ENCODE measurements at places on chromosomes 1 and 21. TPM values are rescaled to one million over a fixed set of nuclear protein-coding genes. Genes with fewer than 3 reads are reported as not detected.
A peak's percentile ranks its signal among the peaks of the same experiment; 100 is the strongest.

Gene DAB1
- 0.77 TPM for total RNA-seq

Gene B3GALT5
- 0.03 TPM for total RNA-seq

Gene DMBX1
- total RNA-seq, result not detected

Gene CFHR4
- not detected for total RNA-seq

- DNase-seq, result no peak
These were observed 16.0 kb downstream of the CHD5 start for GRCh38 chr1:6163973-6164617.

DNA sequence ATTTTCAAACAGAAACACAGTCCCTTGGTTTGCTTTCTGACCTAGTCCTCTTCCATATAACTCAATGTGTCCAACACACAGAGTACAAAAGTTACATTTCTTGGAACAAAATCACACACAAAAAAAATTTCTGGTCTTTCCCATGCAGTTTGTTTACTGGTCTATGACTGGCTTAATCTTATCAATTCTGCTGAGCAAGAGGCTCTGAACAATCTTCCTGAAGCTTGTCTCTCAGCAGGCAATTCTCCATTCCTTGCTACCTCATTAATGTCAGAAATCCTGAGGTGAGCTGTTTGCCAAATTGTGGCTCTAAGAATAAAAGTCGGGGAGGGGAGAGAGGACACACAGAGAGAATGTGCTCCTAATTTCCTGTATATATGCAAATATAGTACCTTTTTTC, 423.6 kb downstream of the HLX start:
- no peak for DNase-seq

DNA sequence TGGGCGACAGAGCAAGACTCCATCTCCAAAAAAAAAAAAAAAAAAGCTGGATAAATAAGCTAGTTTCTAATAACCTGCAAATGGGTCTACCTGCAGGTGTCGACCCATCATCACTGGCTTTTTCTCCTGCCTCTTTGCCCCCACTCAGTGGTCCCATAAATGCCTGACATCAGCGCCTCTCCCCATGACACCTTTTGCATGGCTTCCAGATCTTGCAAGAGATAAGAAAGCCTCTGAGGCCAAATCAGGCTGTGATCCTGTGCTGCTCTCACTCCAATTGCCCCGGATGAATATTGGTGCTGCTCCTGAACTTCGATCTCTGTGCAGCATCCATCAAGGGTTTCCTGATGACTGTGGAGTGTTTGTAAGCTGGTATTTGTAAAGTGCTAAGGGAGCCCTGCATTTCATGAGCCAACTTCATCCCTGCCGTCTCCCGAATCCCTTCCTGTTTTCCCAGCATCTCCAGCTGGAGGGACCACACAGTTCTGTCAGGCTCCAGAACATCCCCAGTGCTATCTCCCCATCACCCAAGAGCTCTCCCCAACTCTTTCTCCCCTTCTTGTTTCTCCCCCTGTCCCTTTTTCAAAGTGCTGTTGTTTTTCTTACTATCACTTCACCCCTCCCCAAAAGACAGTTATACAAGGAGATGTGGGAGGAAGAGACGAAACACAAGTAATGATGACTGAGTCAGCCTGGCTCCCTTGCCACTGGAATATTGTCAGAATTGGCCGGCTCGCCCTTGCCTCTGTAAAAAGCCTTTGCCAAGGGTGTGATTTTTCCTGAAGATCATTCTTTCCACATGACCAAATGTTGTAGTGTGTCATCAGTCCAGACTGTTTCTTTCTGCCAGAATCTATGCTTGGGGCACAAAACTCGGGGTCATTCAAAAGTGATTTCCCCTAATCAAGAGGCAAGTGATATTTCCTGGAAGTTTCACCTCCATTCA, 2.8 kb upstream of the EFHD2 start:
- DNase-seq, result no peak

- no peak for DNase-seq
These were observed 296.1 kb downstream of the PTPRC start for GRCh38 chr1:198934901-198935305.

DNA sequence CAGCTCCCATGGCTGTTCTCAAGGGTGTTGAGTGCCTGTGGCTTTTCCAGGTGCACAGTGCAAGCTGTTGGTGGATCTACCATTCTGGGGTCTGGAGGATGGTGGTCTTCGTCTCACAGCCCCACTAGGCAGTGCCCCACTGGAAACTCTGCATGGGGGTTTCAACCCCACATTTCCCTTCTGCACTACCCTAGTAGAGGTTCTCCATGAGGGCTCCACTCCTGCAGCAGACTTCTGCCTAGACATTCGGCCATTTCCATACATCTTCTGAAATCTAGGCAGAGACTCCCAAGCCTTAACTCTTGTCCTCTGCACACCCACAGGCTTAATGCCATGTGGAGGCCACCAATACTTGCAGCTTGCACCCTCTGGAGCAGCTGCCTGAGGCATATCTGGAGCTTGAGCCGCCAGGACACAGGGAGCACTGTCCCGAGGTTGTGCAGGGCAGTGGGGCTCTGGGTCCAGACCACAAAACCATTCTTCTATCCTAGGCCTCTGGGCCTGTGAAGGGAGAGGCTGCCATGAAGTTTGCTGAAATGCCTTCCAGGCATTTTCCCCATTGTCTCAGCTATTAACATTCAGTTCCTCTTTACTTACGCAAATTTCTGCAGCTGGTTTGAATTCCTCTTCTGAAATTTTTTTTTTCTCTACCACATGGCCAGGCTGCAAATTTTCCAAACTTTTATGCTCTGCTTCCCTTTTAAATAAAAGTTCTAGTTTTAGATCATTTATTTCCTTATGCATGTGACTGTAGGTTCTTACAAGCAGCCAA, 8.8 kb upstream of the CAPN8 start:
- no peak for DNase-seq

DNA sequence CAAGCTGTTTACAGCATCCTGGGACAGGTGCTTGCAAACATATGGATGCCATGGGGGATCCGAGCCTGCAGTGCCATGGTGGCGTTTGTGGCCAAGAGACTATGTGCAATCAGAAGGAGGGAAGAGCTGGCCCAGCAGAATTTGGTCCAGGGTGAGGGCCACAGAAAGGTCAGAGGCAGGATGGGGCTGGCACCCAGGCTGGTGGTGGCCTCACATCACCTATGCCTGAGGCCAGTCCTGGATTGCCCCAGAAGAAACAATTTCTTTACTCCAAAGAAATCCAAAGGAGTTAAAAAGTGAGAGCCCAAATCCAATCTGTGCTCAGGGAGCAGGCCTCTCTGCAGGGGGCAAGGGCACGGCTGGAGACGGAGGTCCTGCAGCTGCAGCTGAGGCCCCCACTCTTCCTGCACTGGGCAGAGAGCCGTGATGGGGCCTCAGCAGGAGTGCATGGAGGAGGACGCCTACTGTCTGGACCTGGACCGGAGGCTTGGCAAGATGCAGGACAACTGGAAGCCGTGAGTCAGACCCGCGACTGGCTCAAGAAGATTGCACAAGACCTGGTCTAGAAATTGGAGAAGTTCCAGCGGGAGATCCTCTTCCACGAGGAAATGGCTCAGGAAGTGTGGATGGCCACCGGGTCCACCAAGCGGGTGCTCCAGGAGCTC, 163.5 kb downstream of the RYR2 start:
- DNase-seq, result peak; percentile 64

DNA sequence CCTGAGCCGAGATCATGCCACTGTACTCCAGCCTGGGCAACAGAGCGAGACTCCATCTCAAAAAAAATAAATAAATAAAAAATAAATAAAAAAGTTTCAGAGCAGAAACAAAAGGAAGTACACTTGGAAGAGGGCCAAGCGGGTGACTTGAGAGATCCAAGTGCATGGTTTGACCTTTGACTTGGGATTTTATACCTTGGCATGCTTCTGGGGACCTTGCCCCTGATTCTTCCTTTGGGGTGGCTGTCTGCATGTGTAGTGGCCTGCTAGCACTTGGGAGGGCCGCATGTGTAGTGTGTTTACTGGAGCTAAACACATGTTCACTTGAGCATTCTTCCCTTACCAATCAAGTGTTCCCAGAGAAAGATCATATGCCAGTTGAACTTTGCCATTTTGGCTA, 114.0 kb downstream of the DTL start:
- no peak for DNase-seq

GRCh38 chr1:245412306-245412705, 257.5 kb downstream of the KIF26B start:
- no peak for DNase-seq

GRCh38 chr1:48678710-48679505, 97.8 kb downstream of the BEND5 start:
- DNase-seq, result no peak

DNA sequence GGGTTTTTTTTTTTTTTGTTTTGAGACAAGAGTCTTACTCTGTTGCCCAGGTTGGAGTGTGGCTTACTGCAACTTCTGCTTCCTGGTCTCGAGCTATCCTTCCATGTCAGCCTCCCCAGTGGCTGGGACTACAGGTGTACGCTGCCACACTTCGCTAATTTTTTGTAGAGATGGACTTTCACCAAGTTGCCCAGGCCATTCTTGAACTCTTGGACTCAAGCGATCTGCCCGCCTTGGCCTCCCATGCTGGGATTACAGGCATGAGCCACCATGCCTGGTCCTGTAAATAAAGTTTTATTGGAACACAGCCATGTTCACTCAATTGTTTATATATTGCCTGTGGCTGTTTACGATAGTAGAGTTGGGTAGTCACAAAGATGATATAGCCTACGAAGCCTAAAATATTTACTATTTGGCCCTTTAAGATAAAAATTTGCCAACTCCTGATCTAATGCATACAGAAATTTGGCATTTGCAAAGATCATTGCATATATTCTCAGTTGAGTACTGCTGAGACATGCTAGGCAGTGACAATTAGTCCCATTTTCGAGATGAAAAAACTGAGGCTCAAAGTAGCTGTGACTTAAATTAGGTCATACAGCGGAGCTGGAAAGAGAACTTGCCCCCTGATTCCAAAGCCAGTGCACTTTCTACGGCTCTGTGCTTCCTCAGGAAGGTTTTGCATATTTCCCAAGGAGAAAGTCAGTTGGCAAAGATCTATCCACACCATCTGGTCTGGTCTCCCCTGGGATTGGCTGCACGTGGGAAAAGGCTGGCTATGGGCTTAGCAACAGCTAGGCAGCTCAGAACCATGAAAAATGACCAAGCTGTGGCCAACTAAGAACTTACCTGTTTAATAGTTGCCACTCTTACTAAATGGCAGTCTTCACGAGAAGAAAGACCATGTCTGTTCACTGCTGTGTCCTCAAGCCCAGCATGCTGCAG, 19.4 kb downstream of the MECR start:
- DNase-seq, result no peak
